Right renal pelvis (tissue), 4 donors: ENCODE measurements at places on chromosomes 2 and 18. TPM values are rescaled to one million over a fixed set of nuclear protein-coding genes. Genes with fewer than 3 reads are reported as not detected.

GRCh38 chr2:238339814-238340213 lies 19.5 kb downstream of the TRAF3IP1 start:
- no peak for DNase-seq

DNA sequence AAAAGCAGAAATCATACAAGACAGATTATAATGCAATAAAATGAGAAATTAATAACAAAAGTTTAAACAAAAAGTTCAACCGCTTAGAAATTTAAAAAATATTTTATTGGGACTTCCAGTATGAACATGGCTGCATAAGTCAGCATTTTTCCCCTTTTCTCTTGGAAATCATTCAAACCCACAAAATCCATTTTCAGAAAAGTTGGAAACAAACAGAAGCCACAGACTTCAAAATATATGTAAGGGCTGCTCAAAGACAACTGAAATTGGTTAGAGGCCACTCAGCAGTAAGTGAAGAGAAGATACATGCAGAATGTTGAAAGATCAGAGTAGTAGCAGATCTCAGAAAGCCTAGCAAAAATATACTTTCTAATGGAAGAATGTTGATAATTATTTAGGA lies 194.0 kb downstream of the DYSF start:
- no peak for DNase-seq

GRCh38 chr2:226836548-226836885 lies 663 bp downstream of the RHBDD1 start:
- no peak for DNase-seq

- DNase-seq, result no peak
Measured at GRCh38 chr18:10051877-10052631, 138.2 kb downstream of the VAPA start.

- no peak for DNase-seq
Measured at GRCh38 chr2:241268306-241268705, 47.2 kb downstream of the HDLBP start.

GRCh38 chr2:70141902-70142589 lies 48.8 kb downstream of the C2orf42 start:
- no peak for DNase-seq

DNA sequence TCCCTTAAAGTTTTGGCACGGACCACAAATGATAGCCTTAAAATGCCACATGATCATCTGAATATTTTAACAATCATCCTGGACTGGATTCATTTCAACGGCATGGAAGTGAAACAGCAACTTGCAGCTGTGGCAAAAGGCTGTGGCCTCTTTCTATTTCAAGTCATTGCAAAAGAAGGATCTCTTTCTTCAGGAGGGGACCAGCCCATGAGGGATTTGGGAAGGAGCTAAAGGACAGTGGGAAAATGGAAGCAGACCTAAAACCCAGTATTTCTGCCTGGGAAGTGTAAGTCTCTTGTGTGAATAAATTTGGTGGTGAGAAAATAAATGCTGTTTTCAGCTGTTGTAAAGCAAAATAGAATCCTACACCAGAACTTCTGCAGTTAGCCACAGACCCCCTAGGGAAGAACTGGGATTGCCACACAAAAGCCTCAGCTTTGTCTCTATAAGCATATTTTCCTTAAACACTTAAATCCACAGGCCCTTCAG lies 107.3 kb upstream of the ZFP36L2 start:
- DNase-seq, result no peak

DNA sequence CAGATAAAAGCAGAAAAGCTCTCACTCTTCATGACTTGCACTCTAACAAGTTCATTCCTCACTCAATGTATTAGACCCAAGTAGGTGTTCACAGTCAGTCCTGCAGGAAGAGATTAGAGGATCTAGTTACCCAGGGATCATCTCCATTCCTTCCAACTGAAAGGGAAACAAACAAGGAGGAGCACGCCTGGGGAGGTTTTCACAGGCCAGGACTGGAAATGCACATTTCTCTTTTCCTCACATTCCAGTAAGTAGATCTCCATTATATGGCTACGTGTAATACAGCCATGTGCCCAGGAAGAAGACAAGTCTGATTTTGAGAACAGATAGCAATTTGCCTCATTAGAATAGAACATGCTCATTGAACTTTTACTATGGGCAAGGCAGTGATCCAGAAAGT lies 1132.2 kb upstream of the FAM98A start:
- DNase-seq, result no peak

DNA sequence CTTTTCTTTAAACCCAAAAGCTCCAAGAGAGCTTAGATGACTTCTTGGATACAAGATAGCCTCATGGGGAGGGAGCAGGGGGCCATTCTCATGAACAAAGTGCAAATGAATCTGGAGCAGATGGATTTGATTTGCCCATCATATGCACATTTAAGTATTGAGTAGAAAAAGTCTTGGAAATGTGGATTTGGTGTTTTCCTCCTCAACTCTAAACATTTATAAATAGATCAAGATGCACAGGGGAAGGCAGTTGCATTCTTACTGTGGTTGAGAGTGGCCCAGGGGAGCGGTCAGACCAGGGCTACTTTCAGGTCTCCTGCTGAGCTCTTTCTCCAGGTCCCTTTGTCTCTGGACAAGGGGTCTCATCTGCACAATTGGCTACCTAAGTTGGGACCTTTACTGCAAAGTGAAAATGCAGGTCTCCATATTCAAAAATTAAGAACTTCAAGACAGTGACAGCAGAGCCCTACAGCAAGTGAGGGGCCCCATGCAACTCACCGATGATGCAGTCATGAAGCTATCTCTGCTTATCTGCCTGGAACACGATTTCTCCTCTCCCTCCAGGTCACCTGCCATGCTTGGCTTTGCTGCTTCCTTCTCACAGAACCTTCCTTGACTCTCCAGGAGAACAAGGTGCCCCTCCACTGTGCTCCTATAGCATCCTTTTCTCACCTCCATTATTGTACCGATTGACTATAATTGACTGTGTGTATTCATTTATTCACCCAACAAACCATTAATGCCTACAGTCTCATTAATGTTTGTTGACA lies 145.4 kb downstream of the LPIN1 start:
- no peak for DNase-seq

GRCh38 chr2:234564699-234565098 lies 67.8 kb upstream of the ARL4C start:
- DNase-seq, result no peak

- DNase-seq, result no peak
Measured at GRCh38 chr2:174121612-174122011, 126.7 kb downstream of the OLA1 start.

- no peak for DNase-seq
Measured at GRCh38 chr2:56806924-56807323, 623.1 kb downstream of the CCDC85A start.

DNA sequence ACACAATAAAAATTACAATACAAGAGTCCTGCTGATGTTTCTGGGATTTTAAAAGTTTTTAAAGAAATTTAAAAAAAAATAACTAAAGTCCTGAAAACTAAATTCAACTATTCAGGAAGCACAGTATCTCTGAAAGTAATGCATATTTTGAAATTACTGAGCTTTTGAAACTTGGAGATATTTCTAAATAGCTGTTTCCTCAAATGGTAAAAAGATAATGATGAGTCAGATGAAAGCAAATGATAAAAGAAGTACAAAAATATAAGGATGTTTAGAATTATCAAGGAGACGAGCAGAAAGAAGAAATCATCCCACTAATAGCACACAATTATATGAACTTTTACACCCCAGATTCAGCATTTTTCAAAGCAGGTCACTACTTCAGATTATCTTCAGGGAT lies 90.2 kb upstream of the SLC25A52 start:
- DNase-seq, result no peak

DNA sequence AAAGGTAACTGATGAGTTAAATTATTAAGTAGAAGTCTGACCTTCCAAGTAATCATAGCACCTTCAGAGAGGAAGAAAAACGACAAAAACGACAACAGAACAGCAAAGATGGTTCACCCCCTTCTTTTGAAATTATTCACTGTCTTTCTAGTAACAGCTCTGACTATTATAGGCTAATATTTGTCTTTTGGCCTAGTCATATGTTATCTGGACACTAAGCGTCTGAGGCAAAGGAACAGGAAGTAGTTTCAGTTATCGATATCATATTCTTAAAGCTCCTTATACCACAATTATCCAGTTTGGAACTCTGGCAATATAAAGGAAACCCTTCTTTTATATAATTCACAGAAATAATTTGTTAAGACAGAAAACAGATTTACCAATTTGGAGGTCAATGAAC lies 27.6 kb upstream of the SLC40A1 start:
- DNase-seq, result no peak

- DNase-seq, result no peak
Measured at GRCh38 chr2:216932113-216932862, 72.4 kb upstream of the TNP1 start.

GRCh38 chr2:69017835-69018234 lies 4.9 kb downstream of the ANTXR1 start:
- no peak for DNase-seq

- no peak for DNase-seq
Measured at GRCh38 chr18:25825979-25826776, 264.2 kb downstream of the SS18 start.

GRCh38 chr2:24691806-24692205 lies 101.4 kb downstream of the PTRHD1 start:
- no peak for DNase-seq

GRCh38 chr2:197675246-197675645 lies at the start of gene RFTN2:
Gene RFTN2 (minus strand): TSS chr2:197675587. CDS start chr2:197675458, 129 bp downstream.
- no peak for DNase-seq

DNA sequence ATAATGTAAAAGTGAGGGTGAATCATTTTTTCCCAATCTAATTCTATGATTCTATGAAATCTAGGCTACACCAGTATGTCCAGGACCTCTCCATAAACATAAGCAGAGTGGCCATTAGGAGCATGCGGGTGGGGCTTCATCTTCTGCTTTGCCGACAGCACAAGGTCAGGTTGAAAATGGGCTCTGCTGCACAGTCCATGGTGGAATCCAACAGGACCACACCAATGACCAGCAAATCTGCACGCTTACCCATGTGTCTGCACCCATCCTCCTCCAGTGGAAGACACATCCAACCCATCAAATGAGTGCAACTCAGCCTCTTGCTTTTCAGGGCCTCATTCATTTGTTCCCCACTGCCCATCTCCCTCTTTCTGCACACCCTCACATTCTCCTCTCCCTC lies 43.3 kb upstream of the SKOR2 start:
- no peak for DNase-seq

DNA sequence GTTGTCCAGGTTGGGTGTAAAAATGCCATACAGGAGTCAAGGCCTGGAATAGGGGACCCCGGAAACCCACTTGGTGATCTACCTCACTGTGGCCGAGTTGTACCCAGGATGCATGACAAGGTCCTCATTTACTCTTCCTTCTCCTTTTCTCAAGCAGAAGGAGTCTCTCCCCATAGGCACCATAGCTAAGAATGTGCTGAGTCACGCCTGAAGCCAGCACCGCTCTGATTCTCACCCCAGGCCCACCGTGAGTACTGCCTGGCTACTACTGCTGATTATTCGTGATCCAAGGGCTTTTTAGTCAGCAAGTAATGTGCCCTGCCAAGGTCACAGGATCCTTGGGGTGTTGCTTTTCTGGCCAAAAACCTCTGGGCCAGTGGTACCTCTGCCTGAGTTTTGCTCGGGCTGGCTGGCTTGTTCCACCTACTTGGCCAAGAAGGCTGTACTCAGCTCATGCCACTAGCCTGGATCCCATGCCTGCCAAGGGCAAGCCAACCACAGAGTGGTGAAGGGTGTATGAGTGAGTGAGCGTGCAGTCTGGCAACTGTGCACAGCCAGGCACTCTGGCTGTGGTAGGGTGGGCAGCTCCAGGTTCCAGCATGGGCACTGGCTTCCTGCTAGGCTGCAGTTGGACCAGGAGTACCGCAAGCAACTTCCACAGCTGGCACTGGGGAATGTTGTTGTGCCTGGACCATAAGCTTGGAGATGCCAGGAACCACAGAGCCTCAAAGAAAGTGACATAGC lies 650.1 kb upstream of the VRK2 start:
- no peak for DNase-seq

DNA sequence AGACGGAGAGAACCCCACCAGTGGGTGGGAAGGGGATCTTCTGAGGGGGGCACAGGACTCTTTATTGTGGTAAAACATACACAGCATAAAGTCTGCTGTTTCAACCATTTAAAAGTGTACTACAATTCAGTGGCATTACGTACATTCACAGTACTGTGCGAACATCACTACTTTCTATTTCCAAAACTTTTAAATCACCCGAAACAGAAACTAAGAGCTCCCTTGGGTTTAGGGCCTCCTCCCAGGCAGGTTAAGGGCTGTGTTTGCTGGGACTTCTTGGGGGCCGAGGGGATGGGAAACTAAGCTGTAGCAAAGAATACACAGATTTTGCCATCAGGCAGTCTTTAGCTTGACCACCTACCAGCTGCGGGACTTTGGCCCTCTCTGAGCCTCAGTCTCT lies 242.0 kb downstream of the HAUS1 start:
- no peak for DNase-seq

- DNase-seq, result no peak
Measured at GRCh38 chr2:101808006-101808562, 110.6 kb downstream of the MAP4K4 start.

GRCh38 chr2:24831221-24832072 lies 38.2 kb downstream of the CENPO start:
- no peak for DNase-seq

DNA sequence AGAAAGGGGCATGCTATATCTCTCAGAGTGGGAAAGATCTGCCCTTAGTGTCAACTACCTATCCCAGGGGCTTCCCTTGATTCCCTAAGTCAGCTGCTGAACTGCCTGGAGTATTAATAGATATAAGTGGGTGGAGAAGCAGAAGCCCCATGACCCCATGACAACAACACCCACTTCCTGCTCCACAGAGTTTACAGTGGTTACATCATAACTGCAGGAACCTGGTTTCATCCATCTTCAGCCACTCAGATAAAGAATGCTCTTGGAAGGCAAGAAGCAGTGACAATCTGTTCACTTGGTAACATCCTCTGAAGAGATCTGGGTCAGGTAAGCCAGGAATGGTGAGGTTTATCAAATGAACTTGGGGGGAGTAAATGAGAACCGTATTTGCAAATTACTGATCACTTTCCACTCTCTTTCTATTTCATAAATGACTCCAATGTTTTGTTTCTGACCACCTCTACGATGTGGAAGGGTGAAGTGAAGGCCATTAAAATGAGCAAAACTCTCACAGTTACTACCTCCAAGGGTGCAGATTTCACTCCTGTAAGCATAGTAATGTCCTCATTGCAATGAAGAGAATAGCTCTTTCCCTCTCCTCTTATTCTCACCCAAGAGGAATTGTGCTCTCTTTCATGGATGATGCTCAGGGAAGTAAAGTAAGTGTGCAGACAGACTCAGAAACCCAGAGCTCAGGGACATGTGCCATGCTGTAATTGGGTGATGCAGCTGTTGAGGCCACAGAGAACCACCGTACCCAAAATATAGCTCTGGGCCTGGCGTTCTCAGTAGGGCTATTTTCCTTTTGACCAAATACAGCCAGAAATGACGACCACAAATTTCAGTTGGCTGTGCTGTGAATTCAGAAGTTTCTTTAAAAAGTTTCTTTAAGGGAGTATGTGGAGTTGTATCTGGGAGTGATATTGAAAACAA lies 192.8 kb upstream of the APCDD1 start:
- no peak for DNase-seq

GRCh38 chr2:215032153-215032552 lies 106.3 kb downstream of the ABCA12 start:
- no peak for DNase-seq

Gene TRIM43
- polyA plus RNA-seq, result 0.27 TPM

Gene RIT2
- not detected for polyA plus RNA-seq

Gene RAMP1
- polyA plus RNA-seq, result 3.1 TPM

Gene GALR1
- polyA plus RNA-seq, result 0.07 TPM

Gene CLIP4
- 16.2 TPM for polyA plus RNA-seq

Gene ALPP
- not detected for polyA plus RNA-seq
